Effector CD8-positive, alpha-beta T cell (primary cell): ENCODE measurements at places on chromosomes 1 and 21.

GRCh38 chr1:65138524-65138923 lies 9.5 kb upstream of the AK4 start:
- DNase-seq = no peak

DNA sequence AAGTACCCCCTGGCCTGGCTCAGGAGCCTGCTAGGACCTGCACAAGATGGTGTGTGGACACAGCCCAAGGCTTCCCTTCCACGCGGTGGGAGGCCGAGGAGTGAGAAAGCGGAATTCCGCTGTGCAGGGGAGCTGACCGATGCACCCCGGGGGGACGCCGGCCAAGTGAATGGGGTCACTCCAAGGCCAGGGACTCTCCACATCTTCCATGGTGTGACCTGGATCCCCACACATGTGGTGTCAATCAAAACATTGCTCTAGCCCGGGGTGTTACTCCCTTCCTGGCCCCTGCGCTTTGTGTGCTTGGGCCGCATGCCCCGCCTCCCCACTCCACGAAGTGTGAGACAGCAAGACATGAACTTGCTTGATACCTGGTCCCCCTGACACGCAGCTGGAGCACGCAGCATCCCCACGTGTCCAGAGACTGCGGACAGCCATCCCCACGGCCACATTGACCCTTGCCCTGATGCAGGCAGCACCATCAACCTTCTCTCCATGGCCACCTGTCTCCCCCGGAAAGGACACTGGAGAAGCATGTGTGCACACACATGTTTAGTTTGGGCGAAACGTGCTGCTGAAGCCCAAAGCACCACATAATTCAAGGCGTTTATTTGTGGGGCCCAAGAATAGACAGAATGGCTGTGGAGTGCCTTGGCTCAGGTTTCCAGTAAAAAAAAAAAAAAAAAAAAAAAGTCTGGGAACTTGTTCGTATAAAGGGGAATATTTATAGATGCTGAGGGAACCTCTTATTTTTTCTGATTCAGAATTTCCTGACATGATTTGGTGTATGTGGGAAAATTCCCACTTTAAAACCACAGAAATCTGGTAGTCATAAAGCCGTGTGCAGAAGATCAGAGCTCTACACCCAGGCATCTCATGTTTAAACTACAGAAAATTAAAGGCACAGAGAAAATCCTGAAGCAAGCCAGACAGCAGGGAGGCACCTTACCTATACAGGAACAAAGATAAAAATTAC lies 171.7 kb downstream of the HUNK start:
- DNase-seq = no peak

- DNase-seq = no peak
Observed at GRCh38 chr1:110647254-110647891, 27.4 kb downstream of the KCNA3 start.

- DNase-seq = no peak
Observed at GRCh38 chr1:115545791-115546733, 95.7 kb upstream of the VANGL1 start.
